ENCODE measurements at places on chromosomes 11 and 22.

DNA sequence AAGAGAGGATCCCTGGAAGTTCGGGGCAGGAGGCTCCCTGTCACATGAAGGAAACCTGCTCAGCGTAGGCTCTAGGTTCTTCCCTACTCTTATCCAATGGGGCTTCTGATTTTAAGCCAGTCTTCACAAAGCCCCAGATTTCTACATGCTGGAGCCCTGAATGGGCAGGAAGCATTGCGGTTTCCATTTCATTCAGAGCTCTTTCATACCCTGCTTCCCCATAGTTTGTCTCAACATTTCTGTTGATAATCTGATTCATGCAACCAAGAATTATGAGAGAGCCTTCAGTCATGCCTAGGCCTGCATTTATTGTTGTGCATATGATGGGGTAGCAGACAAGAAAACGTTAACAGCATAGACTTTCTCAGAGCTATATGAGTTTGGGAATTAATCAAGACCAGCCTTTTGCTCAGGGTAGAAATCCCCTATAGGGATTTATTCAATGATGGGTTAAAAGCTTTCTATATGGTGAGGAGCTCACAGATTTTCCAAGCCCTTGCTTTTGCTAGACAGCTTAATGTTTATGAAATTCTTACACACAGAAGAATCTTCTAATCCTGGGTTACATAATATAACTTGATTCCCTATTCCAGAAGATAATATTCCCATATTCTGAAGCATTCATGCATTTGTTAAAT, 15.9 kb downstream of the OR51B4 start:
- no peak for DNase-seq

- no peak for DNase-seq
Measured at GRCh38 chr22:23098230-23098705, 27.9 kb downstream of the GNAZ start.

DNA sequence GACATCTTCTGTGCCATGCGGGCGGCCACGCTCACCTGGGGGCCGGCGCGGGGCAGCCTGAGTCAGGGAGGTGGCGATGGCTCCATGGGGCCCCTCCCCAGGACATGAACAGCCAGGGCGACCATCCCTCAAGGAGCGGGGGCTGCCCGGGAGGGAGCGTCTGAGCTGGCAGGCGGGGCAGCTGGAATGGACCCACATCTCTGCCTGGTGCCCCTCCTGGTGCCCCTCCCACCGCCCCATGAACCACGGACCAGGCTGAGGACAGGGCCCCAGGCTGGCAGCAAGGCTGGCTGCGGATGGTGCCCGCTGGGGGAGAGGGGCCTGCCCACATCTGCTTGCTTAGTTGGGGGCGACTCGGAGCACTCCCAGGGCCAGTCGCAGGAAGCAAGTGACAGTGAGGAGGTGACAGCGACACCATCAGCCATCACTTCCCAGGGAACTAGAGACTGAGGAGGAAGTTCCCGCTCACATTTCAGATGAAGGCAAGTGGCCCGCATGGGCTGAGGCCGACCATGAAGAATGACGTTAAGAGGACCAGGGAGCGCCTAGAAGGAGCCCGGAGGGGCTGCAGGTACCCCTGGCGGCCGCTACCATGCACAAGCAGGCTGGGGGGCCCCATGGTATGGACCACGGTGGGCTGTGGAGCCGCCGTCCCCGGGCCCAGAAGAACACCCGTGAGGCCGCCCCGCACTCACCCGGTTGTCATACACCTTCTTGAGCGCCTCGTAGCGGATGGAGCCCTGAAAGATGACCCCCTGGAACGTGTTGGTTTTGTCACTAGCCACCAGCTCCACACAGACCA, 37.3 kb downstream of the KIAA0930 start:
- no peak for DNase-seq

GRCh38 chr11:34425867-34426266, 12.9 kb upstream of the CAT start:
- DNase-seq = no peak

DNA sequence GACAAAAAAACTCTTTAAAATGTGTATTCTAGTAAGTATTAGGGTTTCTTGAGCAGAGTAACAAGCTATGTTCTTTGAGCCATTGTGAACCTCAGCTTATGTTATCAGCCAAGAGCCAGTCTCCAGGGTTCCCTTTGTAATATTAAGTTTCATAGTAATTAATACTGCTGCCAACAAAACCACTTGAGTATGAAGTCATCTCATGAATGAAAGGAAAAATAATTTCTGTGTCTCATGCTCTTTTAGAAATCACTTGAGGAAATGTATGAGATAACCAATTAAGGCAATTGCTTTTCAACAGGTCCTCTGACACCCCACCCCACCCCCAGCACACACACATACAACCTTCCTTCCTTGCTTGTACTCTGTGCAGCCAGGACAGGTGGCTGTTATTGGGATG, 59.9 kb downstream of the BBOX1 start:
- DNase-seq = no peak

- no peak for DNase-seq
Measured at GRCh38 chr22:22103078-22103875, 120.7 kb upstream of the TOP3B start.

- no peak for DNase-seq
Measured at GRCh38 chr22:31260474-31260856, 31.8 kb downstream of the PIK3IP1 start.

DNA sequence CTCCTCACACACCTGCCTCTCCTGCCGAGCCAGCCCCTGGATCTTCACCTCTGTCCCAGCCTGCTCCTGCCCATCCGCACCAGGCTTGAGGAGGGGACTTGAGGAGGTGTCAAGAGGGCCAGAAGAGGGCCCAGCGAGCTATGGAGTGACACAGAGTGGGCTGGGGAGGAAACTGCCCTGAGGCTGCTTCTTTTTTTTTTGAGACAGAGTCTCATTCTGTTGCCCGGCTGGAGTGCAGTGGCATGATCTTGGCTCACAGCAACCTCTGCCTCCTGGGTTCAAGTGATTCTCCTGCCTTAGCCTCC, 21.9 kb upstream of the CDON start:
- peak; percentile 33 for DNase-seq

DNA sequence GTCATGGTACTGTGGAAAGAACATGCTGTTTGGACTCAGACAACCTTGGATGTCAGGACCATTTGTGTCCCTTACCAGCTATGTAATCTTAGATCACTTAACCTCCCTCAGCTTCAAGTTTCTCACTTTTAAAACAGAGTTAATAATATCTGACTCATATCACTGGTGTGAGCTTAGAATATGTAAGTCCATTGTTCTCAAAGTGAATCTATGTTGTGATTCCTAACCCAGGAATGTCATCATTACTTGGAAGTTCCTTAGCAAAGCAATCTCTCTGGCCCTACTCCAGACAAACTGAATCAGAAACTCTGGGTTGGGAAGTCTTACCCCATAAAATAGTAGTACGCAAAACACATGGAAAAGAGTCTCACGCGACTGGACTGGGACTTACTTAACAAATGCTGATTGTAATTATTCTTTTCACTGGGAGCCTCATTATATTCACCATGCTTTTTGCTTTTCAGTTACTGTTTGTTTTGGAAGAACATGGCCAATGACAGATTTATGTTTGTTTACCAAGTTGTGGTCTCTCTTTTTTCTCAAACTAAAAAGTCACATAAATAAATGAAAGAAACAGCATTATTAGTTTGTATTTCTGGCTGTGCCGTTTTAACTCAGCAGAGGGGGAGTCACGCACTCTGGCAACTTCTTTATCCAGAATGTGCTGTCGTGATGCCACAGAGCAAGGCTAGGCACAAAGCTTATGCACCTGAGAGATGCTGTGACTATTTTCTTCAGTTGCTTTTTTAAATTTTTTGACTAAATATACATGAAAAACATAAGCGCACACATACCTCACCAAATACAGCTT, 217.7 kb upstream of the CTSC start:
- DNase-seq = no peak

DNA sequence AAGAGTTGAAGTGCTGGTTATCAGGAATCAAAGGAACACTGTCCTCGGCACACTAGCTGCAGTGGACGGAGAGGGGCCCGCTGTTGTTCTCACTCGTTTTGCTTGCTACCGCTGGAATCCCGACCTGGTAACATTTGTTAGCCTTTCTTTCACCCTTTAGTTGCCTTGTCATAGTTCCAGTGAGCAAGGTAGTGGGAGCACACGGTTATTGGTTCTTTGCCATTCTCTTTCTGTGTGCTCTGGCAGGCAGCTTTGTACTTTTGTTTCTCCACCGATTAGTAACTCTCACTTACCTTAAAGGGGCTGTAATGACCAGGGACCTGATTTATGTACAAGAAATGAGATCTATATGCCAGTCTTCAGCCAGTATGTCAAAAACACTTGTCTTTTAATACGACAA, 1.8 kb downstream of the DEPDC7 start:
- no peak for DNase-seq

DNA sequence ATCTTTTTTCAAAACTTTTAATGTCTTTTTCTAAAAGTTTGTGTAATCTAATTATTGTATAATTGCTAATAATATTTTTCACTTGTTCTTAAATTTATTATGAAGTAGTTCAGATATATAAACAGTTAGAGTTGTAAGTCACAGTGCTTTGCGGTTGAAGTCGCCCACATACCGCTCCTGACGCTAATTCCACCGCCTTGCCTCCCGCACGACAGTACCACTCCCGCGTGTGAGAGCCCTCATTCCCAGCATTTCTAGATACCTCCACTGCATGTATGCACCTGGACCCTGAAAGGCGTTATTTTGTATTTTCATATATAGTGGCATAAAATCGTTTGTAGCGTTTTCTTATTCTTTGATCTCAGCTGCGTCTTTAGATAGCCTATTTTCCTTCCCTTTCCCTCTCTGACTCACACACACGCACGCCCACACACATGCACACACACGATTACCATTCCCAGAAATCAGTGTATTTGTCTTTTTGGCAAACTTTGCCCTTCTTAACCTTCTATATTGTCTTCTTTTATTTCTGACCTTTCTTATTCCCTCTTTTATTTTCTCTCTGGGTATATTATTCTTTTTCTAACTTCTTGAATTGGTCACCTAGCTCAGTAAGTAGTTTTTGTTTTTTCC, 56.4 kb upstream of the PITPNB start:
- DNase-seq = no peak

DNA sequence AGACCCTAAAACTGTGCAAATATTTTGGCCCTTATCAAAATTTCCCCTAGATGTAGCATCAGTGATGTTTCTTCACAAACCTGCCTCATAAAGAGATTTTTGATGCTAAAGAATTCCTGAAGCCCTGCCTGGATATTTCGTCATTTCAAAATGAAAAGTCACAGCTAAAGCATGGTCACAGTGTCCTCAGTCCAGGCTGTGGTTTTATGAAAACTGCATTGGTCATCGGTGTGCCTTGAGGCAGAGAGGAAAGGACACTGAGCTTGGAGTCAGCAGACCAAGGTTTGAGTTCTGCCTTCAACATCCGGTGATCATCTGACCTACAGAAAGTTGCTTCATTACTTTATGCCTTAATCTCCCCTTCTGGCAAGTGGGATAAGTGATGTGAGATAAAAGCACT, 34.8 kb upstream of the ALKBH3 start:
- no peak for DNase-seq

- DNase-seq = no peak
Measured at GRCh38 chr11:2383852-2384804, 7.0 kb downstream of the CD81 start.

DNA sequence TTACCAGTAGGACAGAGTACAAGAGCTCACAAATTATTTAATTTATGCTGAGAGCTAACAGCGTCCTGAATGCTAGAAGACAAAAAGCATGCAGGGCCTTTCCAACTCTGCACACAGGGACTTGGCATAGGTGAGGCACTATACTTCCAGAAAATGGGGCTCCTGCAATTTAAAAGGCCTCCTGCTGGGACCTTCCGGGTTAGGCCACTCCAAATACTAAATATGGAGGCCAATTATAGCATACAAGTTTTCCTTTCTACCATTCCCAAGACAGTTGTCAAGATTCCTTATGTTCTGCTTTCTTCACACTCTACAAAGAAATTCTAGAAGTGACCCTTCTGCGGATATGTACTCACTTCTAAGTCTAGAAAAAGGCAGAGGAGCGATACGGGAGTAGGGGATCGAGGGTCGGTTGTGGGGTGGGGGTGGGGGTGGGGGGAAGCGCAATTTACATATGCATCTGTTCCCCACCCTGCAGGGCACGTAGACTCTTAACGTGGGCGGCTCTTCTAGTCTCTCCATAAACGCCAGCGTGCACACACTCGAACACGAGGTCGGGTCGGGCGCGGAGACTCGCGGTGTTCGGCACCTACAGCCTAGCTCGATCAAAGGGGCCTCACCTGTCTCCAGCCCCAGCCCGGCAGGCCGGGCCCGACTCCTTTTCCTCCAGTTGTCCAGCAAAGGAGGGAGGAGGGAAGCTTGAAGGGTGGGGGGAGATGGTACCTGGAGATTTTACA, 728 bp downstream of the DCUN1D5 start:
- DNase-seq = peak; percentile 56

- no peak for DNase-seq
Measured at GRCh38 chr11:133841279-133842043, 3.9 kb downstream of the SPATA19 start.

DNA sequence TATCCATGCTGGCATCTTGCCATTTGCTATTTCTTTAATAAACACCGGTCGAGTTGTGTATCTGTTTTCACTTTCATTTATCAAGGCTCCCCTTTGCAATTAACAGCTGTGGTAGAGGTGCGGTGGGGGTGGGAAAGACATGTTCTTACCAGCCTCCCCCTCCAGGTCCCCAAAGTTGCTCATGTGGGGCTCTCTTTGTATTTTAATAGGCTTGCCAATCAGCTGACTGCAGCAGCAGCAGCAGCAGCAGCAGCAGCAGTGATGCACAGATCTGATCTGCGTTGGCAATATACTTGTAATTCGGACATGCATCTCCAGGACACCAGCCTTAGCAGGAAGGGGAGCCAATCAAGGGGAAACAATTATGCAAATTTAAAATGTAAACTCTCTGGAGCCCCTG, 40.3 kb upstream of the E2F8 start:
- no peak for DNase-seq

- DNase-seq = no peak
Measured at GRCh38 chr11:111833524-111833923, 37.9 kb downstream of the ALG9 start.

Measured in NCI-H345 (cell line).